Caudate nucleus (tissue), 63 donors: ENCODE measurements at places on chromosomes 5 and 9.

GRCh38 chr5:115417076-115417475, 120.6 kb upstream of the CCDC112 start:
- DNase-seq, result no peak

- DNase-seq, result no peak
Observed at GRCh38 chr9:27204578-27204977, 92.4 kb downstream of the EQTN start.

- no peak for DNase-seq
Observed at GRCh38 chr9:133959171-133959570, 33.0 kb downstream of the VAV2 start.

GRCh38 chr5:76137887-76138542, 54.8 kb downstream of the SV2C start:
- no peak for DNase-seq

DNA sequence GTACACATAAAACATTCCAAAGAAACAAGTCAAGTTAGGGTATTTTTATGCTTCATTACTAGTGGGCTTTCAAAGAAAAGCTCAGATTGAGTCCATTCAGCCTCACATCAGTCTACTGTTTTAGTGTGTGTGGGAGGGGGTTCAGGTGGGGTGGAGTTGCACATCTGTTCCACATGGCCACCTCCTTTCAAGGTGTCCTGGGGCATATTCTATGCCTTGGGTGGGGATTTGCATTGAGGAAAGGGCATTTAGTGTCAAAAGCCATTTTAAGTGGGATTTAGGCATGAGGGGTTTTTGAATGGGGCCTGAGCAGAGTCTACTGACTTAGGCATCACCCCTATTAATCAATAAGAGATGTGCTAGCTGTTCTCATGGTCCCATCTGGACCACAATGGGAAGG, 983.1 kb downstream of the TLE4 start:
- no peak for DNase-seq

GRCh38 chr5:7673658-7674057, 177.3 kb downstream of the CFAP90 start:
- DNase-seq, result no peak

- no peak for DNase-seq
Observed at GRCh38 chr5:108379722-108380530, 2.0 kb downstream of the FBXL17 start.

DNA sequence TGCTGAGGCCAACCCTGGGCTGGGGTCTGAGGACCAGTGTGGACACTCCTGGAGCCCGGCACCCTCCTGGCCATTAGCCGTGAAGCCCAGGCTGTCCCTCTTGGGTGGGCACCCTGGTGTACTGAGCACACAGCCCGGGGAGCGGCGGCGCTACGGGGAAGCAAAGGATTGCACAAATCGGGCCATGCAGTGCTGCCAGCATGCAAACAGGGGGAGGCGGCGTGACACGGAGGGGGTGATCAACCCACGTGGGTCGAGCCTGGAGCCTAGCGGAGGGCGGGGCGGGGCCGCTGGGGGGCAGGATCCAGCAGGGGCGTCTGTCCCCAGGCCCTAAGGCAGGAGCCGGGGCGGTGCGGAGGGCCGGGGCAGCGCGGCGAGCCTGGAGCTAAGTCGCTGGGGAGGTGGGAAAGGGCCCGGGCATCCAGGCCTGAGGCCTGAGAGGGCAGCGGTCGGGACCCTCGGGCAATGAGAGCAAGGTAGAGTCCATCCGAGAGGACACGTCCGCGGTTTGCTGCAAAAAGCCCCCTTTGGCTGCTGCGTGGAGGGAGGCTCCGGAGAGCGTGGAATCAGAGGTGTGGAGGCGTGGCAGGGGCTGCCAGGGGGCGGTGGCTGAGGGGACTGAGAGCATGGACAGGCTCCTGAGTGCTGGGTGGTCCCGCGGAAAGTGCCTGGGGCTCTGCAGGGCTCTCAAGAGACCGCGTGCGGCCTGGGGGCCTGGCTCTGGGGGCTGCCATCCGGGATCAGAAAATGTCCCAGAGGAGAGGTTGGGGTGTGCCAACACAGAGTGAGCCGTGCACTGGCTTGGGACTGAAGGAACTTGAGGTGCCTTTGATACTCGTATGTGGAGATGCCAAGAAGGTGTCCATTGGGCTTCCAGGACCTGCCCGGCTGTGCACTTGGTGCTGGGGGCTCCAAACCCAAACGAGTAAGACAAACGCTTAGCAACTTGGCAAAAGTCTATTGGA, 94.2 kb downstream of the BARX1 start:
- no peak for DNase-seq

GRCh38 chr5:141880961-141881801, 3.0 kb upstream of the PCDH1 start:
- DNase-seq, result no peak

DNA sequence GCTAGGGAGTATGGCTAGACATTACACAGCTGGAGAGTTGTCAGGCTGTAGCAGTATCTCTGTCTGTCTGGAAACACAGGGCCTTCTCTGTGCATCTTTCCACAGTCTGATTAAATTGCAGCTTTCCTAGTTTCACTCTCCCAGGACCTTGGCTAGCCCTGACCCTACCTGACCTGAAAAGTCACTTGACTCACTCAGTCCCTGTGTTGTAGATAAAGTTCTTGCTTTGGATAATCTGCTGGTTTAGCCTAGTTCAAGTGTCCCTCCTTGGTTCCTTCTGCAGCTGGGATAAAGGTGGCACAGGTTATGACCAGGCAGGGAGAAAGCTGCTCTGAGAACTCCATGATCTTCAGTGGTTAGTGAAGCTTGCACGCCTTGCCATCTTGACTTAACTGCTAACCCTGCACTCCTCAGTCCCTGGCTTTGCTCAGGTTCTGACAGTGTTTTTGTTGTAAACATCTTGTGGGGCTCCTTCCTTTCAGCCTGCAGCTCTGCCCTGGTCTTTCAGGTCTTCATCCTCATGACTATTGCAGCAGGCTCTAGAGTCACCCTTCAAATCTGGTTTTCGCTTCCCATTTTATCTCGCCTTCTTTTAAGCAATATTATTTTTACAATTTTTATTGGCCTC, 101.0 kb downstream of the PIP5K1B start:
- no peak for DNase-seq

DNA sequence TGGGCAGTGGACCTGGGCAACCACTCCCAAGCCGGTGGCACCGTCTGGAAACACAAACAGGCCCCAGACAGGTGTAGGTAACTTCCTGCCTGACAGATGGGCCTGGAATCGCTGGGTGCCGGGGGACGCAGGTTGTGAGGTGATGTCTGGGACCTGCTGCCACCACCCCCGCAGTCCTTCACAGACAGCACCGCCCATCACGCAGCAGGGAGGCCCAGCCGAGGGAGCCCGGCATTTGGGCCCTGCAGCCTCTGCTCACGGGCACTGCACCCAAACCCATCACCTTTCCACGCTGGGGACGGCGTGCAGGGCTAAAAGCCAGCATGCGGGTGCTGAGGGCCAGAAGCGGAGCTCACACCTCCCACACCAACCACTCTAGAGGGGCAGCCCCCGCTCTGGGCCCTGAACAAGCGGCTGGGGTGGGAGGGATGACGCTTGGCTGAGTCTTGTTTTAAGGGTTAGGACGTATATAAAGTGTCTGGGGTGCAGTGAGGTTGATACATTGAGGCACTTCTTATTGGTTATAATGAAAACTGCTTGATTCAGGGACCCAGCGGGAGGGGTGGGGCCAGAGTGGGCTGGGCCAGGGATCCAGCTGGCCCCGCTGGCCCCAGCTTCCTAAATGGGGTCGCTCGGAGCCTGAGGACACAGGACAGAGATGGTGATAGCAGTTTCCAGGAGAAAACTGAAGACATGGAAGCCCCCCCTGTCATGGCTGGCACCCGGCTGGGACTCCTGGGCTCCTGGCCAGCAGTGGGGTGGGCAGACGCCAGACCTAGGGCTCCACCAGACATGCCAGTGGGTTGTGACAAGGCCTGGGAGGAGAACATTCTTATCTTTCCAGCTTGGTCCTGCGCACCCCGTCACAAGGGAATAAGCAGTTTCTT, 11.3 kb downstream of the MYMK start:
- peak; percentile 44 for DNase-seq

DNA sequence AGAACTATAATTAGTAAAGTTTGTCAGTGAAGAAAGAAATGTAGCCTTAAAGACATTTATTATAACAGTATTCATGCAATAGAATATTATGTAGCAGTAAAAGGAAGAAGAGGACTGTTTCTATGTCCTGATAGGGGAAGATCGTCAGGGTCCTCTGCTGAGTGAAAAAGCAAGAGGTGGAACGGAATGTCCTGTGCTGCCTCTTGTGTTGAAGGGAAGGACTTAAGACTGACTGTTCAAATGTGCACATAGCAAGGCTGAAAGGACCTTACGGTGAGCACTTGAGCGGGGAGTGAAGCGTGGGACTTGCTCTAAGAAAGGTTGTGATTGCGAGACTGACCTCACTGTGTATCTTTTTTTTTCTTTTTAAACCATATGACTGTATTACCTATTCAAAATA, 63.2 kb downstream of the SNX24 start:
- no peak for DNase-seq

DNA sequence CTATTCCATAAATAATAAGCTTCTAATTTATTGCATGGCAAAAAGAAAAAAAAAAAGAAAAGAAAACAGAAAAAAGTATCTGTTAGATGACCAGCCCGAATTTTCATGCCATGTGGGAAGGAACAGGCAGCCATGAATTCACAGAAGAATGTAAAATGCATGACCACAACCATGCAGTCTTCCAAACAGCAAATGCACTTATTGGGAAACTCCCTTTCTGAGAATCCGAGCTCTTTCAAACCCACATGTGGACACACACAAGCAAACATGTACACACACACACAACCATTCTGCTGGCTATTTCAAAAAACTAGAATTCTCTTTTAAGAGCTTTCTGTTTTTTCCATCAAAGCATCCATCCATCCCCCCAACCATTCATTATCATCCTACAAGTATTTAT, 236.1 kb downstream of the DNAH5 start:
- no peak for DNase-seq

DNA sequence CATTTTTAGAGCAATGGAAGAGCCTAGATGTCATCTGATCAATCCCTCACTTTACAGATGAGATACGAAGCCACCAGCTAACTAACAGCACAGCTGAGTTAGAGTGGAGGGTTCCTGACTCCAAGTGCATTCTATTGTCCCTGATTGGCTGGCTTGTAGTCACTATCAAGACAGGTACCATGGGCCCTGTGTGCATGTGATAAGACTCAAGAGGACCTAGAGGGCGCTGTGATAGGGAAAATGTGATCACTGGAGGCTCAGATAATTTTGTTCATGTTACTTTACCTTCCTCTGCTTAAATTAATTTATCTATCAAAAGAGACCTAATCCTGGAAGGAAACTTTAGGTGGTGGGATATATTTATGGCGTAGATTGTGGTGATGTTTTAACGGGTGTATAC, 19.5 kb upstream of the SNAPC3 start:
- DNase-seq, result no peak

DNA sequence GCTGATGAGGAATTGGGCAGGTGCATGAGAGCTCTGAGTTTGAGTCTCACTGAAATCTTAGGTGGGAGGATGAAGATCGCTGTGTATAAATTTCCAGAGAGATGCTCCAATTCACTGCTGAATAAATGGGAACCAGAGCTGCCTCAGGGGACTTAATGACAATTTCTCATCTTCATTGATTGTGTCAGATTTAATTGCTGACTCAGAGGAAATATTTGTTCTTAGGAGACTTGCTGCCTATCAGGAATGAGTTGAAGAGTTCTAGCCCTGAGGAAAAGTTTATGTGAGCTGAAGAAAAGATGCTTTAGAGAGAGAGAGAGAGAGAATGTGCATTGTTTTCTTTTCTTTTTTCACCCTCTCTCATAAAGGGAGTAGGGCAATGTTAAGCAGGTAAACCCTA, 827.5 kb upstream of the WWC1 start:
- no peak for DNase-seq

- DNase-seq, result no peak
Observed at GRCh38 chr9:128002959-128003358, 22.2 kb upstream of the EEIG1 start.

- no peak for DNase-seq
Observed at GRCh38 chr5:157793301-157793700, 49.8 kb downstream of the LSM11 start.

GRCh38 chr9:35687972-35688557, 1.7 kb downstream of the TPM2 start:
- no peak for DNase-seq

- DNase-seq, result no peak
Observed at GRCh38 chr5:118834710-118835109, 153.6 kb downstream of the DTWD2 start.

DNA sequence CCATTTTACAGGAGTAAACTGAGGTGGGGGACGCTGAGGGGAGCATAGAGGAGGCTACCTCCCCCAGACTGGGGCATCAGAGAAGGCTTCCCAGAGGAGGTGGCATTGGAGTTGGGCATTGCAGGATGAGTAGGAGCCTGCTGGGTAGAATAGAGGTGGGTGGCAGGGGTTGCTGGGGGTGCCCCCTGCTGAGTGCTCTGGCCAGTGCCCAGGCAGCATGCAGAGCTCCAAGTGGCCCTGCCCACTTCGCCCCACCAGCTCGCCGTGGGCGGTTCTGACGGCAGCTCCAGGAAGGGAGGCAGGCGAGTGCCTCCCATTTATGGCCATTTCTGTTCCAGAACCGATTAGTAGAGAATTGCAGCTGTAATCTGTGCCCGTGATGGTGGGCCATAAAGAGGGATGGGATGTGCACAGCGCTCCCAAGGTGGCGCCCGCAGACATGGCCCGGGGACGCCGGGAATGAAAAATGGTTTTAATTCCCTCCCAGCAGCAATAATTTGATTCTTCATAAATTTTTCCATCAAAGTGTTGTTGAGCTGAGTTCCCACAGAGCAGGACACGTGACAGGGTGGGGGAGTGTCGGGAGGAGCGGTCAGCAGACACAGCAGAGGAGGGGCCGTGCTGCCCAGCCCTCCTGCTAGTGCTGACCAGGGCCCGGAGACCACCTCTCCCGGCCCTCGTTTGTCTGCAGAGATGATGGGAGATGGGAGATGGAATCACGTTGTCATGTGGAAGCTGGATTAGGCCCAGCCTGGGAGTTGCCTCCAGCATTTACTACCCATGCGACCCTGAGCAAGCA, 75.5 kb downstream of the LMX1B start:
- DNase-seq, result no peak

DNA sequence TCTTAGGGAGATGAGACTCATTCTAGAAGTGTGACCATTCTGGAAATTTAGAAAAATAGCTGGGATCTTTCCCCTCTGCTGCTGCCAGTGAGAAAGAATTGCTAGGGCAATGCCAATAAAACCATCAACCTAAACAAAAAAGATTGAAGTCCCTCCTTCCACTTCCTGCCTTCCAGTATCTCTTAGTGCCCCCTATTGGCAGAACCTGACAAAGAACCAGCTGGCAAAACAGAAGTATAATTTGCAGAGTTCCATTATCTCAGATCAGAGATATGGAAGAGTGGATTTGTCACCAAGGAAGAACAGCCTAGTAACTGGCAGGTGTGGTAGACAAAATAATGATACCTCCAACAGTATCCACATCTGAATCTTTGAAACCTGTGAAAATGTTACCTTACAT, 13.8 kb upstream of the PLCXD3 start:
- no peak for DNase-seq

GRCh38 chr5:149441986-149442385, 62.9 kb upstream of the IL17B start:
- no peak for DNase-seq

GRCh38 chr5:43840424-43841125, 237.6 kb downstream of the NNT start:
- DNase-seq, result no peak

GRCh38 chr5:37774912-37775483, 64.8 kb downstream of the GDNF start:
- DNase-seq, result no peak
